A549 treated with DMSO at 1 μM for 4 hours (cell line): ENCODE measurements at places on chromosomes 4 and X. TPM values are rescaled to one million over a fixed set of nuclear protein-coding genes. Genes with fewer than 3 reads are reported as not detected.

HPGD gene
- total RNA-seq = 47.4 to 52.9 TPM (median 51.7 TPM) in 5 replicates

CACNA1F gene
- total RNA-seq = not detected in 5 replicates

MGAT4D gene
- not detected in 5 replicates for total RNA-seq

FHL1 gene
- total RNA-seq = 21.6 to 22.8 TPM (median 22.0 TPM) in 5 replicates

MSX1 gene
- 7.5 to 12.4 TPM (median 11.0 TPM) in 5 replicates for total RNA-seq

MAGEA2 gene
- total RNA-seq = 0.07 to 0.13 TPM (median 0.09 TPM) in 3 of 5 replicates, not detected in the others

TMPRSS11B gene
- 0.04 TPM in 1 of 5 replicates, not detected in the others for total RNA-seq

EREG gene
- total RNA-seq = 36.8 to 62.3 TPM (median 54.9 TPM) in 5 replicates

CYLC1 gene
- total RNA-seq = not detected in 5 replicates

FHDC1 gene
- 0.38 to 0.62 TPM (median 0.42 TPM) in 5 replicates for total RNA-seq

FREM3 gene
- not detected in 5 replicates for total RNA-seq

NALF2 gene
- total RNA-seq = 5.4 to 6.7 TPM (median 6.1 TPM) in 5 replicates

ALB gene
- total RNA-seq = 0.15 TPM in 1 of 5 replicates, not detected in the others

OTC gene
- not detected in 5 replicates for total RNA-seq

MAP7D2 gene
- total RNA-seq = 5.3 to 7.1 TPM (median 5.7 TPM) in 5 replicates

RRH gene
- total RNA-seq = 0.06 to 0.15 TPM (median 0.11 TPM) in 3 of 5 replicates, not detected in the others

NCAPG gene
- 20.4 to 32.9 TPM (median 29.1 TPM) in 5 replicates for total RNA-seq

RHOXF1 gene
- total RNA-seq = 0.12 TPM in 1 of 5 replicates, not detected in the others

PGRMC1 gene
- total RNA-seq = 148 to 178 TPM (median 162 TPM) in 5 replicates

DMRTC1B gene
- total RNA-seq = not detected in 5 replicates

RBMXL3 gene
- not detected in 5 replicates for total RNA-seq

CT45A2 gene
- total RNA-seq = not detected in 5 replicates

PLAC8 gene
- total RNA-seq = 0.80 to 1.5 TPM (median 1.3 TPM) in 5 replicates

DLG3 gene
- total RNA-seq = 1.9 to 4.2 TPM (median 2.3 TPM) in 5 replicates

CSAG3 gene
- not detected in 5 replicates for total RNA-seq

CRLF2 gene
- total RNA-seq = 1.4 to 1.8 TPM (median 1.8 TPM) in 5 replicates

NUP62CL gene
- 14.0 to 18.1 TPM (median 16.5 TPM) in 5 replicates for total RNA-seq

UCHL1 gene
- 906 to 988 TPM (median 963 TPM) in 5 replicates for total RNA-seq

GLRA3 gene
- not detected in 5 replicates for total RNA-seq

TMEM31 gene
- total RNA-seq = 0.14 to 0.16 TPM in 2 of 5 replicates, not detected in the others

SHROOM2 gene
- 0.24 to 0.33 TPM (median 0.28 TPM) in 5 replicates for total RNA-seq

SERPINA7 gene
- not detected in 5 replicates for total RNA-seq

DNAAF6 gene
- 0.09 to 0.25 TPM in 2 of 5 replicates, not detected in the others for total RNA-seq

SLC16A2 gene
- 26.9 to 32.0 TPM (median 28.7 TPM) in 5 replicates for total RNA-seq

PRRG3 gene
- total RNA-seq = not detected in 5 replicates

CXCL11 gene
- 0.10 to 0.30 TPM (median 0.21 TPM) in 4 of 5 replicates, not detected in the other for total RNA-seq

NUDT11 gene
- total RNA-seq = 2.9 to 4.2 TPM (median 3.5 TPM) in 5 replicates

HTN1 gene
- total RNA-seq = not detected in 5 replicates

BTC gene
- 0.76 to 1.8 TPM (median 1.2 TPM) in 5 replicates for total RNA-seq

TLL1 gene
- 0.06 to 0.14 TPM (median 0.12 TPM) in 5 replicates for total RNA-seq

OPN1LW gene
- not detected in 5 replicates for total RNA-seq

ZAR1 gene
- total RNA-seq = 0.06 to 0.21 TPM (median 0.10 TPM) in 5 replicates

LGI2 gene
- total RNA-seq = 0.14 to 0.43 TPM (median 0.22 TPM) in 5 replicates
